T-helper 17 cell (primary cell): ENCODE measurements at places on chromosomes 7 and 10. TPM values are rescaled to one million over a fixed set of nuclear protein-coding genes. Genes with fewer than 3 reads are reported as not detected.

DNA sequence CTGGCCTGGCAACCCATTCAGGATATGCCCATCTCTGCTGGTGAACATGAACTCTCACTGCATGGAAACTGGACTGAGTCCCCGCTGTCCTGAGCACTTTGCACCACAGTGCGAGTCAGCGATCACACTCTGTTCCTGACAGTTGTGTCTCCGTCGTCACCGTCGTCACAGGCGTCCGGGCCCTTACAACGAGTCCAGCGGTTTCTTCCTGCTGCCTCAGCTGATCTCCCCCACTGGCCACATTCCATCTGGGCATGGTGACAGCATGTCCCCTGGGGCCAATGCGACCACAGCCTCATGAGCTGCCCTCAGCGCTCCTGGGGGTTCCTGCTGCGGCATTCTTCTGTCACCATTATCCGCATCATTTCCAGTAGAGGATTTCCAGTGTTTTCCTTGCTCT is 76.8 kb upstream of the KLF6 start:
- no peak for DNase-seq

GRCh38 chr10:128298587-128298986 is 172.4 kb upstream of the MKI67 start:
- DNase-seq: no peak

DNA sequence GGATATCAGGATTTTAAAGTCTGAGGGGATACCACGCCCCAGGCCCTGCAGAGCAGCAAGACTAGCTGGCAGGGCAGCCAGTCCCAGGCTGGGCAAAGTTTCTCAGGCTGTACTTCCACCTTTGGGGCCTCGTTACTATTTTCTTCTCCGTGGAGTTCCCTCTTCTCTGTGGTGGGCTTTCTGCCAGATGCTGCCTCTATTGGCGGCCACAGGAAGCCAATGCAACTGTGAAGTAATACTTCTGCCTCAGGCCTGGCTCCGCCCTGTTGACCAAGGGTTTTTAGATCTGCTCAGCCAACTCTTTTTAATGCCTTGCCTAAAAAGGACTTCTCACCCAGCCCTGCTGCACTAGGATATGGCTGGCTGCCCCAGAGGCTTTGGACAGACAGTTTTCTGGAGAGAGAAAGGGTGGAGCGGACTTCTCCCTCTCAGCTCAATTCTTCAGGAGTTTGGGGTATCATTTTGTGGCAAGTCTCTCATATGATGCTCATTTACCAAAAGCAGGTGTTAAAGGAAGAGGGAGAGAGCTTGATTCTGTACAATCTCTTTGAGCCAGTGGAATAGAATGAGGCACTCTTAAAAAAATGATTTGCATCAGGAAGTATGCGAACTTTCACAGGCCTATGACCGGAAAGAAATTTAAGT is 67.4 kb downstream of the HHEX start:
- DNase-seq: no peak

- no peak for DNase-seq
Observed at GRCh38 chr10:49613165-49613881, 514 bp upstream of the CHAT start.

DNA sequence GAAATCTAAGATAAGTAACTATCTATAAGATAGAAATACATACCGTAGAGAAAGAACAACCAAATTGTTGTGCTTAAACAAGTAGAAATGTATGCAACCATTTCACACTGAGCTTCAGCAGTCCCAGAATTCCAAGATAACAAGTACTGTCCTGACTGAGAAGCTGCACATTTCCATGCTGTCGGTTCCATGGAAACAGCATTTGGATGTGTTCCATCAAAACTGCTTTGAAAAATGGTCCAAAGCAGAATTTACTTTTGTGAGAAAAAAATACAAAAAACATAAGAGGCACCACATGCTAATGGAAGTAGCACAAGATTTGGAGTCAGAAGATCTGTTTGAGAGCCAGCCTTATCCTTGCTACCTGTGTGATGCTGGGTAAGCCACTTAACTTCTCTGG is 92.6 kb downstream of the MTERF1 start:
- DNase-seq: no peak

DNA sequence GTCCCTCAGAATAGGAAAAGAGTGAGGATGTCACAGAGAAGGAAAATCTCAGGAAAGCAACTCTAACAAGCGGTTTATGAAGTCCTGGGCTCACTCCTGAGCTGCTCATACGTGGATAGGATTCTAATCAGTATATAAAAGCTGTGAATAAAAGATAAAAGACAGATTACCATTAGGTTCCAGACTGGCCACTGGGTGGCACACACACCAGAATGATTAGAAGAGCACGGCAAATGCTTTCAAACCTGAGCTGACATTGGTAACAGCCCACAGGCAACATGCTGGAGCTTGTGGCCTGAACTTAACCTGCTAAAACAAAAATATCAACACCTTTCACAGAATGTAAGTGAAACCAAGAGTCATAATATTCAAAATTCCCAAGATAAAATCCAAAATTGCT is 370.8 kb downstream of the GRID1 start:
- no peak for DNase-seq

GRCh38 chr7:50152486-50152885 is 59.4 kb upstream of the ZPBP start:
- DNase-seq: no peak

Gene ZNF425
- total RNA-seq: 0.23 TPM

Gene ATG9B
- total RNA-seq: 12.2 TPM

Gene FAM53B
- 68.5 TPM for total RNA-seq

DNA sequence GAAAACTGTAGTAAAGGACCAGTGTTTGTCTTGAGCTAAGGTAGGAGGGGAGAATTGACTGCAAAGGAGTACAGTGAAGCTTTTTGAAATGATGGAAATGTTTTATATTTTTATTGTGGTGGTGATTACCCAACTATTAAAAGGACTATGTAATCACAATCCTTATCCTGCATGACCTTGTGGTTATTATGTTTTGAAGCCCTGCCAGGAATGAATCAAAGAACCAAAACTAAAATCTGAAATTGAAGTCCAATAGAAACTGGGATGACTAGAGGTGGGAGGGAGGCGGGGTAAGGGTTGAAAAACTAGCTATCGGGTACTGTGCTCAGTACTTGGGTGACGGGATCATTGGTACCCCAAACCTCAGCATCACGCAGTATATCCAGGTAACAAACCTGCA is 8.2 kb downstream of the CCDC7 start:
- no peak for DNase-seq

DNA sequence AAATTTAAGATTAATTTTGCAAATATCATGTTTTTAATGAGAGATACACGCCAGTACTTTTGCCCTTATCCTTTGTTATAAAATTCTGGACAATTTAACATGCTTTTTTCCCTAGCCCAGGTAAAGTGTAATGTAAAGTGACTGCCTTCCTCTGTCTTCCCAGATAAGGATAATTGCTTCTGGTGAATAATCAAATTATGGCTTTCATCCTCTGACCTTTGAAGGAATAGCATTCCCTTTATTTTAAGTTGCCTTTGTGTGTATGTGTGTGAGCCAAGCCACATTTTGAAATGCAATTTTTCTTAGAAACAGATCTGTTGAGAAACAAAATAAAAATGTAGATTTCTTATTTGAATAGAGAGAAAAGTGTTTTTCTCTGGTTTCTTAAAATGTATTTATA is 107.5 kb downstream of the ADAM22 start:
- no peak for DNase-seq

GRCh38 chr7:13717031-13717430 is 272.4 kb downstream of the ETV1 start:
- DNase-seq: no peak

GRCh38 chr10:90031776-90032175 is 330.4 kb downstream of the KIF20B start:
- no peak for DNase-seq

DNA sequence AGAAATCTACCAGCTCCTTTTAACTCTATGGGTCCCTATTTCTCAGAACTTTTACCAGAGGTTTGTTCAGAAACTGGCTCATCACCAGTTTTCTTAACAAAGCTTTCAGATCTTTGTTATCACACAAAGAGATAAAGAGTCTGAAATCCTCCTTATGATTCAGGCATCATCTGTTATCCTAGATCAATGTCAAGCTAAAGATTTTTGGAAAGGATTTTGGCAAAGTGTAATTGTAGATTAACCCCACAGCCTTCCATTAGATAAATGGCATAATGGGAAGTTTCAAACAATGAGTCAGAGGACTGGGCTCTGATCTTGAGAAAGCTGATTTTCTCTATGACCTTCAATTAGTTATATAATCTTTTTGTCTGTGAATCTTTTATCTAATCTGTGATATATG is 192.2 kb downstream of the NXPH1 start:
- no peak for DNase-seq

Gene RBM17
- total RNA-seq: 146 TPM

GRCh38 chr10:101857802-101858476 is 14.3 kb upstream of the KCNIP2 start:
- no peak for DNase-seq

GRCh38 chr7:42069590-42069989 is 167.4 kb downstream of the GLI3 start:
- no peak for DNase-seq

Gene PHKG1
- total RNA-seq: 6.2 TPM

Gene CH25H
- not detected for total RNA-seq

Gene PIK3CG
- 25.7 TPM for total RNA-seq

GRCh38 chr7:147833557-147833956 is 757.0 kb upstream of the C7orf33 start:
- no peak for DNase-seq

Gene FGL2
- 5.1 TPM for total RNA-seq

GRCh38 chr7:108091461-108091831 is 38.7 kb downstream of the LAMB4 start:
- no peak for DNase-seq

DNA sequence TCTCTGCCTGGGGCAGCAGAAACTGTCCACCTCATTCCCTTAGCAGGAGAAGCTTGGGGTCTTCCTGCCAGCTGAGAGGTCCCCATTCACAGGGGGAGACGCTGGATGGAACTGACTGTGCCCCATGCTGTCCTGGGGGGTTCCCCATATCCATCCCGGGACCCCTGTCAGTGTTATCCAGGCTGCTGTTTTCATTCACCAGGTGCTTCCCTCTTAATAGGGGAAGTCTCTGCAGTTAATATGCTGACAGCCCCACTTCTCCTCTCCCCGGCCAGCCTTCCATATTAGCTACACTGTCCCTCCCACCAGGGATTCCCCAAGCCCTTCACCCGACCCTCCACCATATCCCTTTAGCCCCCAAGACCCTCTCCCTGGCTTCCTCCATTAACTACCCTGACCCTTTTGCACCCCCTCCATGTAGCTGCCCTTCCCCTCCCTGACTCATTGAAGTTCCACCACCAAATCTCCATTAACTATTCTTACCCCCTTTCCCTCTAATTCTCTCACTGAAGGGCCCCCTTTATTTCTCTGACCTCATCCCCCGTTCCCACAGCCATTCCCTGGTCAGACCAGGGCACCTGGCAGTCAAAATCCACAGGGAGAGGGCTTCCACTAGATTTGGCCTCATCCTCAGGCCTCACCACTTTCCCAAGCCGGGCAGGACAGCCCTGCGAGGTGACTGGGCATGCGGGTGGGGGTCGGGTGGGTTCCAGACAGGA is 92.0 kb upstream of the PAX2 start:
- DNase-seq: no peak
